ENCODE measurements at places on chromosomes 16 and 17.

DNA sequence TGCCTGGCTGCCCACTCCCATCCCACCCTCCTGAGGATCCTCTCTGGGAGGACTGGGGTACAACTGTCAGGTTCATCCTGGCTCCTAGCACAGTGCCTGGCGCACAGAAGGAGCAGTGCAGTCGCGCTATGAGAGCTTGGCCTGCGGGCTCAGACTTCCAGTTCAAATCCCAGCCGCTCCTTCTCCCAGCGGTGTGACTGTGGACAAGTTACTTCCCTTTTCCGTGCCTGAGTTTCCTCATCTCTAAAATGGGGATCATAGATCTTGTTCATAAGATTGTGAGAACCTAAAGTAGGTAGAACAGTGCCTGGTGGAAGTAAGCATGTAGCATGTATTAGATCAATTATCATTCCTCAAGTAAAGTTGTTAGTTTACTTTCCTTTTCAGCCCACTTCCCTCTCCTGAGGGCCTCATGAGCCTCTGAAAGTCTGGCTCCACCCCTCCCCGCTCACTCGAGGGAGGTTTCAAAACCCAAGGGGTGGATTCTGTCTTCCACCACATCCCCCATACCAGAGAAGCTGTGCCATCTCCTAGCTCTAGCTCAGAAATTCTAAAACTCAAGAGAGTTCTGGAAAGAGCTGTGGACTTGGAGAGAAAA lies 19.9 kb upstream of the COL1A1 start:
- DNase-seq = no peak

GRCh38 chr17:82344175-82344907 lies 10.8 kb upstream of the SECTM1 start:
- no peak for DNase-seq

- DNase-seq = no peak
Measured at GRCh38 chr17:40447148-40447644, 3.9 kb downstream of the IGFBP4 start.

DNA sequence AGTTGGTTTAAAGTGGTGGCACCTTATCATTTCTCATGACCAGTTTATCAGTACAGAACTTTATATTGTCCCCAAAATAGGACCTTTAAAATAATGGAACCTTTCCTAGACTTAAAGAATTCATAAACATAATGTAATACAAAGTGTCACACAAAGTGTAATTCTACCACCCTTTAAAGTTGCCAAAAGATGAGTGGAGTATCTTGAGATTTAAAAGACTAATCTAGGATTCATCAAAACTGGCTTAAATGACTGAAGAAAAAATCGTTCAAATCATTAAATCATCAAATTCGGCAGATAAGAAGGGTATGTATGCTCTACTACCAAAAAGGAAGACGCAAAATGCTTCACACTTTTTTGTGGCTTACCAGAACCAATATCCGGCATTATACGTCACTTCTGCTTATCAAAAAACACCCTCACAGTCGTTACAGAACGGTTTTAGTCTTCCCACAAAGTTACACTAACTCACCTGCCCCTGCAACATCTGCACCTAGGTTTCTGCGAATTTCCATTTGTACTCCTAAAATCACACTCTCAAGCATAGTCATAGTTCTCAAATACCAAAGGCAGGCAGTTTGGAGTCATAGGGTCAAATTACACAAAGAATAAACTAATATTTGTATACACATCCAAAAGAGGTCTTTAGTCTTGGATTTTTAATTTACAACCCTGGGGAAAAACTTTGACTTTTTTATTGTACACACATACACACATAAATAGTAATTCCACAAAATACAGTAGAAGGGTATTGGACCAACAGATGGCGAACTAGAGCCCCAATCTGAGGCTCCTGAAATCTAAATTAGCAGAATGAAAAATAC lies 1.4 kb upstream of the KANSL1 start:
- DNase-seq = peak; percentile 49

GRCh38 chr17:42002792-42003301 lies 14.4 kb downstream of the DNAJC7 start:
- no peak for DNase-seq

All from T-cell (primary cell).